ENCODE measurements at places on chromosomes 12 and 14.

DNA sequence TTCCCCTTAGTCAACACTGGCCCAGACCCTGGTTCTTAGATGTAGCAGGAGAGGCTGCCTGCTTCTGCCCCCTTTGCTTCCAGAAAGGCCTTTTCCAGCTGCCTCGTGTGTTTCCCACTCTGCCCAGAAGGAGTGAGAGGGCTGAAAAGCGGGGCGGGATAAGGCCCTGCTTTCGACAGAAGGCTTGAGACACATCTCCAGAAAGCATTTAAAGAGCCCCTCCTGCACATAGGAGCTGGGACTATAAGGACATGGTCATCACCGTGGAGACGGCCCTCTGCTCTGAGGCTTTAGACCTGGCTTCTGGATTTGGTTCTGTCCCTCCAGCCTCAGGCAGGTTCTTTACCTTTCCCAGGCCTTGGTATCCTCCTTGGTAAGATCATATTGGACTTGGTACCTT lies 11.9 kb downstream of the CALM1 start:
- no peak for DNase-seq

- no peak for DNase-seq
Measured at GRCh38 chr14:66476964-66477363, 9.2 kb upstream of the CCDC196 start.

DNA sequence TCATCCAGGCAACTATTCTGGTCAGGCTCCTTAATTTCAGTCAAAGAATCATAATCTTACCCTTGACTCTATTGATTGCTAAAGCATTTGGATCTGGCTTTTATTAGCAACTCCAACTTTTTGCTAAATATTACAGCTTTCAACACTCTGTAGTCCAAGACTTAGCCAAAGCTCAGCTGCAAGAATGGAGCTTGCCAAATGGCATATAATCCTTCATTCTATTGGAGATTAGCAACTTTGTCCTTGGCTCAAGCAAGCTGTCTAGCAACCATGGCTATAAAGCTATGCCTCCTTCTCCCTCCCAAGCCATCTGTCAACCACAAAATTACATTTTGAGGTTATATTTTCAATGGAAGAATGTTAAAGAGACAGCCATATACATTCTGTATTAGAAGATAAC lies 23.1 kb upstream of the NID2 start:
- no peak for DNase-seq

DNA sequence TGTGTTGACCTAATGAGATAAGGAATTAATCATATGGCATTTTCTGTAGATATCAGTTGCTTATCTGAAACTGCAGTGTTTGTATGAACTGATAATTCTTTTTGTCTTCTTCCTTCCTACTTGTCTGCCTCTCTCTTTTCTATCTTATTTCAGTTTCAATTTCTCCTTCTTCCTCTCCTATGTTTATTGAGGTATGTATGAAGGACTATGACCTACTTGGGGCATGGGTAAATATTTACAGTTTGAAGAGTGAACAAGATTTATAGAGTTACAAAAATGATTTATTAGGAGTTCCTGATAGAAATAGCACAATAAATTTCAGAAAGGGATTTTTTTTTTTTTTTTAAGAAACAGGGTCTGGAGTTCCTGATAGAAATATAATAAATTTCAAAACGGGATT lies 88.7 kb upstream of the MUCL1 start:
- DNase-seq, result no peak

- no peak for DNase-seq
Measured at GRCh38 chr12:51972849-51973273, 21.4 kb downstream of the ACVR1B start.

DNA sequence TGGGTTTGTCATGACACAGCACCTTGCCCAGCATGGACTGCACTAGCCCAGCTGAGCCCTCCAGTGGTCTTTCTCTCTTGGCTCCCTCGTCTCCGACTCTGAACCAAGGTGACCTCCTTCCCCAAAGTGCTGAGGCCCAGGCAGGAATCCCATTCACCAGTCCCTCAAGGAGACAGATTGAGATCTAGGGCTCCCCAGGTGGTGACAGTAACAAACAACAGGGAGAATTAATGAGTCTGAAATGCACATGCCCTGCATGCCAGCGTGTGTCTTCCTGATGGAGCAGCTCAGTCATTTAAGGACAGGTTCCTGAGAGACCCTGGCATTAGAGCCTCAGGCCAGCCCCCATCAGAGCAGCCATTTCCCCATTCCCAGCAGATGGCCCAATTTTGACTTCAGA lies 51.4 kb upstream of the OAS1 start:
- DNase-seq, result no peak
